Activated CD8-positive, alpha-beta T cell treated with anti-CD3 and anti-CD28 coated beads, Interleukin-2, amount 10 ng/mL, durations not matched to agents 7 days and 5 days (primary cell): ENCODE measurements at places on chromosomes 4 and X.

DNA sequence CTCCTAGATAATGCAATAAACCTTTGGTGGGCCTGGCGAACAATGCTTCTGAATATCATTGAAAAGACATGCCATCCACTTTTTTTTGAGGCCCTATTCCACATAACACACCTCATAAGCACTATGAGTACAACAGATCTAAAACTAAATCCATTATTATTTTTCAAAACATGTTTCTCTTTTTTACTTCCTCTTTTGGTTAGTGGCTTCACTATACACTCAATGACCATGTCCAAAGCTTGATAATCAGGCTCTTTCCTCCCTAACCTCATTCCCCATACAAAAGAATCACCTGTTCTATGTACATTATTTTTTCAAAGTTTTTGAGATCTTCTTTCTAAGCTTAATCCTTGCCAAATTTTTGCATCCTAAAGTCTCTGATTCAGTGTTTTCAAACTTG is 20.4 kb upstream of the NPY2R start:
- no peak overlapping the region for H3K27ac ChIP-seq
- H3K4me3 ChIP-seq: no peak overlapping the region
- DNase-seq: no peak
- H3K4me1 ChIP-seq: no peaks in the 10 kb centered on the region
- no peaks in the 10 kb centered on the region for H3K27me3 ChIP-seq

DNA sequence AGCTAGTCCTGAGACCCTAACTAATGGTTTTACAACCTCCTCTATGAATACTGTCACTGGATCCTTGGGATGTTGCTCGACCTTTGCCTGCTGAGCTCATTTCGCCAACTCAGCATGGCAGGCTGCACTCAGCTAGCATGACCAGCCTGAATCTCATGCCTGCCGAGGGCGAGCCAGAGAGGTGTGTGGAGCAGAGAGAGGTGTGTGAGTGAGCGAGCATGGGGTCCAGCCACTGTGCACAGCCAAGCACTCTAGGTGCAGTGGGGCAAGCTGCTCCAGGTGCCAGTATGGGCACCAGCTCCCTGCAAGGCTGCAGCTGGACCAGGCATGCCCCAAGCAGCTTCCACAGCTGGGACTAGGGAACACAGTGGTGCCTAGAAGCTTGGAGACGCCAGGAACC is 410.9 kb downstream of the PCDH10 start:
- no peak for DNase-seq
- H3K4me1 ChIP-seq: no peaks in the 10 kb centered on the region
- no peak overlapping the region for H3K27ac ChIP-seq
- no peaks in the 10 kb centered on the region for H3K36me3 ChIP-seq

GRCh38 chrX:129749069-129749468 is 10.3 kb downstream of the XPNPEP2 start:
- DNase-seq: no peak
- no peak overlapping the region for H3K4me3 ChIP-seq

- no peak overlapping the region for H3K4me3 ChIP-seq
- H3K27ac ChIP-seq: no peak overlapping the region
- no peaks in the 10 kb centered on the region for H3K4me1 ChIP-seq
- H3K27me3 ChIP-seq: no peaks in the 10 kb centered on the region
- DNase-seq: no peak
These were observed 73.9 kb upstream of the MXRA5 start for GRCh38 chrX:3420316-3420715.

DNA sequence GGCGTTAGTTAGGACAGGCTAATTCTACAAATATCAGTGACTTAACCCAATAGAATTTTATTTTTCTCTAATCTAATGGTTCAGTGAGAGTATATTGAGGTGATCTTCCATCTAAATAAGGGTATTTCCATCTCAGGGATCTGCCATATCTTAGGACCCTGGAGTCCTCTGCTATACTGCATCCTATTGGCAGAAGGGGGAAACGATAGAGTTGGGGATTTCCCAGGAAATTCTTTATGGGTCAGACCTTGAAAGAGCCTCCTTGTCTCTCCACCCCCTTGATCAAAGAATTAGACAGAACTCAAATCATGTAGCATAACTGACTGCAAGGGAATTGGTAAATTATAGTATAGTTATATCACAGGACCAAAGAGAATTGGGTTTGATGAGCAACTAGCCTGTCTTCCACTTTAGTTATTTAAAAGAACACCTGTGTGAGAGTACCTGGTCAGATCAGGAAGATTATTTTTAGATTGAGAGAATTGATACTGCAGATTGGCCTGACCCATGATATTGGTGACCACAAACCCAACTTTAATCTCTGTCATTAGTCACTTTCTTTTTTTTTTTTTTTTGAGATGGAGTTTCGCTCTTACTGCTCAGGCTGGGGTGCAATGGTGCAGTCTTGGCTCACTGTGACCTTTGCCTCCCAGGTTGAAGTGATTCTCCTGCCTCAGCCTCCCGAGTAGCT is 25.6 kb downstream of the SMARCA5 start:
- H3K27me3 ChIP-seq: no peaks in the 10 kb centered on the region
- no peak overlapping the region for H3K4me3 ChIP-seq
- no peak overlapping the region for H3K27ac ChIP-seq
- H3K36me3 ChIP-seq: peaks cover 70% of the 10 kb centered on the region
- no peak for DNase-seq

DNA sequence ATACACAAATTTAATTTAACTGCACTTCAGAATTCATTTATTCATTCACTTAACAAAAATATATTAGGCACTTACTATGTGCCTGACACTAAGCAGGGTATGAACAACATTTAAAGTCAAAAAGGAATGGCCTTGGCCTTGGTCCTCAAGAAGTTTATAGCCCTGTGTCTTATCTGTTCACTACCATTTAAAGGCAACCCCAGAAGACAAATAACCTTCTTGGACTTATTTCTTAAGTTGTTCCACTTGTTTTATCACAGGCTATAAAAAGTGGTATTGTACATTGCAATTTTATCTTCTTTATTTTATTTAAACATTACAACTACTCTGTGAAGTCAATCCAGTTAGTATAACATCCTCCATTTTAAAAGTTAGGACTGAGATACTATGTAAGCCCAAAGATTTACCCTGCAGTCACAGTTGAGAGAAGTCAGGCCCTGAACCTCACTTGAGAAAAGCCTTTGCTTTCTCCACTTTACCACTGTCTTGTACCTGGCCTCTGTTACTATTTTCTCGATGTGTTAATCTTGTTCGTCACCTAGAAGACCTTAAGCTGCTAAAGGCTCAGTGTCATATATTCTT is 305.6 kb upstream of the DIPK2B start:
- H3K36me3 ChIP-seq: no peaks in the 10 kb centered on the region
- H3K4me3 ChIP-seq: no peak overlapping the region
- H3K27ac ChIP-seq: no peak overlapping the region
- H3K27me3 ChIP-seq: no peaks in the 10 kb centered on the region

DNA sequence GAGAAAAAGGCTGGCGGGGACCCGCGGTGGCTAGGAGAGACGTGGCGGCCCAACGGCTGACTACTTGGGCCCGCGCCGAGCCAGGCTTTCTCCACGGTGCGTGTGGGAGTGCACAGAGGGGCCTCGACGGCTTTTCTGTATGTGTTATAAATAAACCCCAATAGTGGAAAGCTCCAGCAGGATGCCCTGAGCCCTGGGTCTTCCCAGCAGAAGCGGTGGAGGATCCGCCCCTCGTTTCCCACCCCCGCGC is 268 bp upstream of the PRRG1 start:
- no peaks in the 10 kb centered on the region for H3K36me3 ChIP-seq
- peaks cover 2% of the 10 kb centered on the region for H3K4me1 ChIP-seq
- H3K27ac ChIP-seq: no peak overlapping the region
- no peak for DNase-seq
- H3K4me3 ChIP-seq: no peak overlapping the region

DNA sequence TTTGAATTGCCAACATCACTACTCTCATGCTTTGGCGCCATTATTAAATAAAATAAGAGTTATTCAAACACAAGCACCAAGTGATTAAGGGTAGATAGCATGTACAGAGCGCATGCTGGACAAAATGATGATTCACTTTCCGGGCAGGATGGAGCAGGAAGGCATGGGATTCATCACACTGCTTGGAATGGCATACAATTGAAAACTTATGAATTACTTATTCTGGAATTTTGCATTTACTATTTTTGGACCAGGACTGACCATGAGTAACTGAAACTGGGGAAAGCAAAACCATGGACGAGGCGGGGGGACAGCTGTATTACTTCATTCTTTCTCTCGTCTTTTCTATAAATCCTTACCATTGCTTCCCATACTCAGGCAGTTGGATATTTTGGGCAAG is 28.5 kb upstream of the FGF5 start:
- DNase-seq: no peak
- no peak overlapping the region for H3K4me3 ChIP-seq
- H3K4me1 ChIP-seq: no peaks in the 10 kb centered on the region
- no peaks in the 10 kb centered on the region for H3K36me3 ChIP-seq
- H3K27me3 ChIP-seq: peaks cover 7% of the 10 kb centered on the region

DNA sequence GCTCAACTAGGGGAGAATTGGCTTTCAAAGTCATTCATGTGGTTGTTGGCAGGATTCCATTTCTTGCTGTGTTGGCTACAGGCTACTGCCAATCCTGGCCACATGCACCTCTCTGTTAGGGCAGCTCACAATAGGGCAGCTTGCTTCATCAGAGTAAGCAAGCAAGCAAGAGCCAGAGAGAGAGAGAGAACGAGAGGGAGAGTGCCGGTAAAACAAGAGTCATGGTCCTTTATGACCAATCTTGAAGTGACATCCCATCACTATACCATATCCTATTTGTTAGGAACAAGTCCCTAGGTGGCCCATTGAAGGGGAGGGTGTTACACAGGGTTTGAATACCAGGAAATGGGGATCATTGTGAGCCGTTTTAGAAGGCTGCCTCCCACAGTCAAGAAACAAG is 33.0 kb upstream of the TLR2 start:
- H3K4me3 ChIP-seq: no peak overlapping the region
- peaks cover 3% of the 10 kb centered on the region for H3K27me3 ChIP-seq
- no peaks in the 10 kb centered on the region for H3K36me3 ChIP-seq
- no peak for DNase-seq
- peaks cover 29% of the 10 kb centered on the region for H3K4me1 ChIP-seq
- H3K27ac ChIP-seq: peak overlapping the region; percentile 86

- no peak overlapping the region for H3K27ac ChIP-seq
- H3K4me1 ChIP-seq: peaks cover 17% of the 10 kb centered on the region
- no peaks in the 10 kb centered on the region for H3K27me3 ChIP-seq
- DNase-seq: no peak
These were observed 4.4 kb upstream of the SMIM14 start for GRCh38 chr4:39642885-39643552.

- H3K27me3 ChIP-seq: no peaks in the 10 kb centered on the region
- H3K4me1 ChIP-seq: no peaks in the 10 kb centered on the region
- H3K27ac ChIP-seq: no peak overlapping the region
- H3K4me3 ChIP-seq: no peak overlapping the region
- H3K36me3 ChIP-seq: no peaks in the 10 kb centered on the region
These were observed 298.3 kb downstream of the HS3ST1 start for GRCh38 chr4:11130195-11130970.

DNA sequence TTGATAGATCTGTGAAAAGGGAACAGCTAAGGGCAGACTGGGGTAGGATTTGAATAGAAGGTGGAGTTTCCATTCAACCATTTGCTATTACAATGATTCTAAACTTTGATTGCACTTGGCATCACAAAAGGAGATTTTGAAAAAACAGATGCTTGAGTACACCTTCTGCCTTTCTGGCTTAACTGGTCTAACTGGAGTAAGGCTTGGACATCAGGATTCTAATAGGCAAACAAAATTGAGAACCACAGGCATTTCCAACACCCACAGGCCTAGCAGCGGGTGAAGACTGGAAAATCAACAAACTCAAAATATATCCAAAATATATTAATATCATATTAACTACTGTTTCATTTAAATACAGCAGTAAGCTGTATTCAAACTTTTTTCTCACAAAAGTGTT is 1.9 kb upstream of the VEGFC start:
- DNase-seq: no peak
- no peak overlapping the region for H3K27ac ChIP-seq
- peaks cover 36% of the 10 kb centered on the region for H3K27me3 ChIP-seq
- no peak overlapping the region for H3K4me3 ChIP-seq
- peaks cover 12% of the 10 kb centered on the region for H3K4me1 ChIP-seq

DNA sequence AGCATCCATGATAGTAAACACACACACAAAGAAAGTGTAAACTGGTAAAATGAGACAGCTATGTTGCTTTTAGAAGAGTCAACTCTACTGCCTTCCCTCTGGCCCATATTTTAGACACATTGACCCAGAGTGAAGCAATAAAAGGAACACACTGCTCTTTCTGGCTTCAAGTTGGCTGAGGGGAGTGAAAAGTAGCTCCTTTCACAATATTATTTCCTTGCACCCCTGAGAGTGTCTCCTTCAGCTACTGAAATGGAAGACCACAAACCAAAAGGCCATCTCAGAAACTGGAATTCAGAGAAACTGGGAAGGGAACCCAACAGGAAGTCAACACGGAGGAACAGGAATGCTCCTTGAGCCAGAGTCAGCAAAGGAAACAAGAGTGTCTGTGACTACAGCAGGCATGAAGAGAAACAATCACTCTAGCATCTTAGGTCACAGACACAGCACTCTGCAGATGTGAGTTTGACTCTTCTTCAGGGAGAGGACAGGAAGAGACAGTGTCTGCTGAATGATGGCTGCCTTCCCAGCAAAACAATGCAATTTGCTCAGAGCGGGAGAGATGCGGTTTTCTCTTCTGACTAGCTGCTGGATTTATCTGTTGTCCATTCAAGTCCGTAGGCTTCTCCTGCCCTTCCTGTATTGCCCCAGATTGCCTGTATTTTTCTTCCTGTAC is 106.7 kb downstream of the SPATA18 start:
- DNase-seq: no peak
- no peaks in the 10 kb centered on the region for H3K27me3 ChIP-seq
- no peak overlapping the region for H3K27ac ChIP-seq
- no peak overlapping the region for H3K4me3 ChIP-seq

DNA sequence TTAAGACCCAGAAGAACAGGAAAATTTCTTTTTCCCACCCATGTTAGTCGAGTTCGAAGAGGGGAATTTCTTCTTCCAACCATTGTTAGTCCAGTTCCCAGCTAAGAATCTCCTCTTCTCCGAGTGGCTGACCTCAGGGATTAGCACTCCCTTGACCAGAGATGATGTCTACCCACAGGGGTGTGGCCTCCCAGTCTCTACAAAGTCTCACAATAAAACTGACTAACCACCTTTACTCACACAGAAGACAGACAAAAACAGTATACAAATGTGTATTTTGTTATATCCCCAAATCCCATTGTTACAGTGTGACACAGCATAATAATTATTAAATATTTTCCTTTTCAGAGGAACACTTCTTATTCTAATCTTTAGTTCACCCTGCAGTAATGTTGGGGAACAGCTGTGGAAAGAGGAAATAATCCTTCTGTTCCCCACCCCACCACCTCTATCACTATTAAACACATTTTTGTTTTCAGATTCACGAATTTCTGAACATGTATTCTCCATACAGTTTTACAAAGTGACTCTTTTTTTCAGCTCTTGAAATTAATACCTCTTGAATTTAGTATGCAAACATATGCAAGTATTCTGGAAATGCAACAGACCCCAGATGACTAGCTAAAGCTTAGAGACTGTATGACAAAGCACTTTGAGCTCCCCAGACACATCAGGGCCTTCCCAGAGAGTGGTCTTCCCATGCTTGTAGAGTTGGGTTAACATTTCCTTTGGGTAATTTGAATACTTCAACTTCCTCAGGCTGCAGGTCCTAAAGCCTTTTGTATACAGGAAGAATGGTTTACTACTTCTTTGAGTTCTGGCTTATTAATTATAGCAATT is 62.5 kb upstream of the NFKB1 start:
- DNase-seq: no peak
- H3K27ac ChIP-seq: no peak overlapping the region
- H3K4me3 ChIP-seq: no peak overlapping the region
- peaks cover 4% of the 10 kb centered on the region for H3K36me3 ChIP-seq
